Activated gamma-delta T cell treated with Interleukin-2 at 50 U/mL for 16 hours (primary cell): ENCODE measurements at places on chromosomes 2 and 18.

DNA sequence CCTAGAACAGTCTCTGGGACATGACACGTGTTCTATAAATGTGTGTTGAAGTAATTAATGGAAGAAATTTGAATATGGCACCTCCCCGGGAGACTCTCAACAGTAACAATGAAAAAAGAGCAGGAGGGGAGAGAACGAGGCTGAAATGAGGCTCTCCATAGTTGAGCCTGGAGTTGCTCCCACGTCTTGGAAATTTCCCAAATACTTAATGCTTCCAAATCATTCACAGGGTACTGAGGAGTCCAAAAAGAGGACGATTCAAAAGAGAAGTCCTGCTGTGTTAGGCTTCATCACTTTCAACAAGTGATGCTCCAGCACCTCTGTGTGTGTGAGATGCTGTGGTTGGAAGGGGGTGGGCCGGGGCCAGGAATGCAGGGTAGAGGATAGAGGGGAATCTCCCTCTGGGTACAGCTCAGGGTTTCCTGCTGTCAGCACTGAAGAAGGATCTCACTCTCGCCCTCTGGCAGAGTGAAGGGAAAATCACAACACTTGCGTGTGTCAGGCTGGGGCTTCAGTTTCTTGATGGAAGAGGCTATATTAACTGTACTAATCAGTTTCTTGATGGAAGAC, 18.1 kb upstream of the ZNF407 start:
- DNase-seq: no peak

DNA sequence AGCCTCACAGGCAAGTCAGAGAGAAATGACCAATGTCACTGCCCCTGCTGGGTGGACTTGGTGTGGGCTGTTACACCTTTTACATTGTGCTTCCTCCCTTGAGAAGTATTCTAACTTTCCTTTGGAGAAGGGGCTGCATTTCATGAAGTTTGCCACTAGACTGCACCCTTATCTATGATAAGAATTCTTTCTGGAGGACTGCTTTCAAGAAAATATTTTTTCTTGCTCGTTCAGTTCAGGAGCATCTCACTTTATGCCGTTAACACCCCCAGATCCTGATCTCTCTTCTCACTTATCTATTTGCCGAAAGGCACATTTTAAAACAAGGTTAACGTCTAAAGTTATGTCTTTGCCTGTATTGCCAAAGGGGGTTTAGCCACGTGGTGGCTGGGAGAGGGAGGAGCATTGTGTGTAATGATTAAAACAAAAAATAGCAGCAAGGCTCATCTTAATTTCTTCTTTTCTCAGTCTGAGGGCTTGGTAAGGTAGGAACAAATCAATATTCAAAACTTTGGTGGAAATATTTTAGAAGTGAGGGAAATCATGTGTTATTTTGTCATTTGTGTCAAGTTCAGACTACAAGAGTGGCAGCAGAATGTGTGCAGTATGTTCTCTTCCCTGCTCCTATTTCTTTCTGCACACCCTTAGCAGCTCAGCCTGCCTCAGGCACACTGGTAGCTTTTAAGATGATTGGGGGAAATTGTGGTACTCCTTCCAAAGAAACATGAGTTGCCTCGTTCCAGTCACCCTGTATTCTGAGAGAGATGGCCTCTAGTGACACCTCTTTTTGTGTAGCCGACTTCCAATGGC, 1.6 kb upstream of the IGFBP5 start:
- no peak for DNase-seq

DNA sequence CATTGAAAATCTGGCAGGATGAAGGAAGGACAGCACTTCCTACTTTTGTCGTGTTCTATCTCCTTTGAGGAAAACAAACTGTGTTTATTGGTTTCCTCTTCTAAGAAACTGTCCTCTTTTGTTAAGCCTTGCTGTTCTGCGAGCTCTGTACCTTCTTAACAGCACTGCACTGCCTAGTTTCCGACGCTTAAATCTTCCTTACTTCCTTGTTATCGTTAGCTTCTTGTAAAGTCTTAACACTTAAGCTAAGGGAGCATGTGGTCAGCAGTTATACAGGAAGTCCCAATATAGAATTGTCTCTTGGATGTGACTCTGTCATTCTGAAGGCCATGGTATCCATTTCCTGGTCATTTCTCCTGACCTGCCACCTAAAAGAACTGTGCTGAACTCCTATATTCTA, 552.8 kb upstream of the NRP2 start:
- no peak for DNase-seq

GRCh38 chr2:234930397-234930796, 21.4 kb upstream of the SH3BP4 start:
- DNase-seq: no peak

GRCh38 chr2:219521066-219521880, 7.0 kb downstream of the ASIC4 start:
- no peak for DNase-seq

DNA sequence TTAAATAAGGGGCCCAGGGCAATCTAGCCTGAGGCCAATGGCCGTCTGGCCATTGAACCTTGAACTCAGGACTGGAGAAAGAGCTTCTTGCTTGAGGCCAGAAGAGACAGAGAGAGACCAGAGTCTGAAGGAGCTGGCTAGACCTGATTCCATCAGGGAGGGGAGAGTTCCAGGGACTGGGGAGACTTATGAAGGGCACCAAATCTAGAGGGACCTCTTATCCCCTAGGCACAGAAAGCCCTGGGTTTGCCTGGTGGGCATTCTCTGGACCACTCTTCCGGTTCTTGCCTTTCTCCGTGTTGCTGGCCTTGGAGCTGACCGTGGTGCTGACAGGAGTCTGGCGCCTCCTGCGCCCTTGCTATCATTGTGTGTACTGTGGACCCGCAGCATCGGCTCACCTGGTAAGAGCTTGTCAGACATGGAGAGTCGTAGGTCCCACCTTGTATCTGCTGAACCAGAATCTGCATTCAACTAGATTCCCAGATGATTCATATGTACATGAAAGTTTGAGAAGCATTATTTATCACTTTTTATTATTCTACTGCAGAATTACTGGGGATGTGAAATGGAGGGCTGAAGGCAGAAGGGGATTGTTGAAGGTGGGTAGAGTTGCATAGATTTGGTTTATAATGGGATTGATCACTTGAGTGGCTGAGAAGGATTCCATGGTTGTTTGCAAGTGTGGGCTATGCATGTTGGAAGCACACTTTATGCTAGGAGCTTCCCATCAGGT, 4.3 kb upstream of the TRPM8 start:
- DNase-seq: peak; percentile 9

DNA sequence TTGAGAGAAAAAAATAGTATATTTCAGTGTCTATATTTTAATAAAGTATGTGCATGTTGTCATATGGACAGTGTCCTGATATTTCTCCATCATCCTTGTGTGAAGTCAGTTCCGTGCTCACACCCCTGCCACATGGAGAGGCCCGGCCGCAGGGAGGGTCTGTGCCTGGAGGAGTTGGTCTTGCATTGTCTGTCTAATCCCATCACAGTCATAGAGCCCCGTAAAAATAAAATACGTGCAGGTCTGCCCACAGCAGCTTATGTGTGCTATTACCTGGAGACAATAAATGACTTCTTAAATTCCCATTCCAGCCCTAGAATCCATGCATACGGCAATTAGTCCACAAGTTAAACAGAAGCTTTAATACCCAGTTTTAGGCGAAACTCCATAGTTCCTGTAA, 20.1 kb downstream of the MAPRE2 start:
- DNase-seq: no peak
